ENCODE measurements at places on chromosomes 1 and 21.

GRCh38 chr21:26563856-26564503 is 9.1 kb downstream of the CYYR1 start:
- no peak for DNase-seq

DNA sequence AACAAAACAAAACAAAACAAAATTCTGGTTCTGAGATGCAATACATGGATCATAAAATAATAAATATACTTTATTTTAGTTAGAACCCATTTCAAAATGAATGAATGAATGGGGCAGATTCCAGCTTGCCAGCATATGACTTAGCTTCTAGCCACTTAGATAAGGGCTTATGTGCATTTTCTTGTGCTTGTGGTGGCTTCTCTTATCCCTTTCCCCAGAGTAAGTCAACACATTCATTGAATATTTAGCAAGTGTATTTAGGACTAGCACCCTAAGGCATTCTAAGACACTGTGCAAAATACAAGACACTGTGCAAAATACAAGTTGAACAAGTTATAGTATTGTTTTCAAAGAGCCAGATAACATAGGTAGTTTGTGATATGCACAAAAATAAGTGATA is 4.7 kb downstream of the ADIPOR1 start:
- no peak for DNase-seq

DNA sequence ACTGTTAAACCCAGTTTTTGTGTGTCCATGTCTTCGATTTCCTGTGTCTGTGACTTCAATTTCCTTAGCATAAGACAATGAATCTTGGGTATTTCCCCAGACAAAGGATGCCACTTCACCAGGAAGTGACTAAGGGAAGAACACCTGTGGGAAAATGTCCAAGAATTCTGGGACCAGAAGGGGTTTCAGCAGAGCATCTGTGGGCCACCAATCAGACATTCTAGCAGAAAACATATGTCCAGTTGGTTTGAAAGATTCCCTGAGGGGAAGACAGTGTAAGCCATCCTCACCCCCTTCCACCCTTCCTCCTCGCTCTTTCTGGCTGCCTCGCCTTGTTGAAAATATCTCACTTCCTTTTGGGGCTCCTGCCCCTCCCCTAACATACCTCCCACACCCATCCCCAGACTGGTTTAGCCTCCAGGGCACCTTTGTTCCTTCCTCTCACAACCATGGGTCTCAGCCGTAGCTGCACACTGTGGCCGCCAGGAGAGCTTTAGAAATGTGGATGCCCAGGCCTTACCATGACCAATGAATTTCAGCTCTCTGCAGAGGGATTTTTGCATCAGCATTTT is 25.5 kb upstream of the IFNAR1 start:
- DNase-seq: no peak

DNA sequence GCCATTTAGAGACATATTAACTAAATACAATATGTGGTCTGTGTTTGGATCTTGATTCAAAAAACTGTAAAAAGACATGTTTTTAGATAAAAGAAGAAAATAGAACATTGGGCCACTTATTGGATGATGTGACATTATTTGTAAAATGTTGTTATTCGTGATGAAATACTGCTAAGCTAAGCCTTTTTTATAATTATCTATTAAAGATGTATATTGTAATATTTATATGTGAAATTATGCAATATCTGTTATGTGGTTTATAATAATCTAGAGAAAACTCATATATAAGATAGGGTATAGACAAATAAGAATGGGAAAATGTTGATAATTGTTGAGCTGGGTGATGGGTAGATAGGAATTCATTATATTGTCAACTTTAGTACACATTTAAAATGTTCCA is 82.0 kb upstream of the RGS1 start:
- no peak for DNase-seq

DNA sequence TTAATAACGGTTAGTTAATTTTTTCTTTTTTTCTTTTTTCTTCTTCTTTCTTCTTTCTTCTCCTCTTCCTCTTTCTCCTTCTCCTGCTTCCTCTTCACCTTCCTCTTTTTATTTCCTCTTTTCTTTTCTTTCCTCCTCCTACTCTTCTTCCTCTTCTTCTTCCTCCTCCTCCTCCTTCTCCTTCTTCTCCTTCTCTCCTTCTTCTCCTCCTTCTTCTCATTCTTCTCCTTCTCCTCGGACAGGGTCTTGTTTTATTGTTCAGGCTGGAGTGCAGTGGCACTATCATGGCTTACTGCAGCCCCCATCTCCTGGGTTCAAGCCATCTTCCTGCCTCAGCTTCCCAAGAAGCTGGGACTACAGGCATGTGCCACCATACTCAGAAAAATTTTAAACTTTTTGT is 13.4 kb upstream of the ACBD3 start:
- DNase-seq: no peak

GRCh38 chr1:86429835-86430234 is 5.9 kb downstream of the CLCA2 start:
- DNase-seq: peak; percentile 25

Data from NK-92 treated with Interleukin-12 subunit alpha and Interleukin-12 subunit beta, amount 100 ng/mL, for 24 hours (cell line).